GM23338 (cell line): ENCODE measurements at places on chromosomes 4 and X. TPM values are rescaled to one million over a fixed set of nuclear protein-coding genes. Genes with fewer than 3 reads are reported as not detected.

- H3K27ac ChIP-seq = no peak overlapping the region
- DNase-seq = no peak
- H3K4me1 ChIP-seq = peaks cover 20% of the 10 kb centered on the region
- H3K27me3 ChIP-seq = no peaks in the 10 kb centered on the region
- H3K4me3 ChIP-seq = no peak overlapping the region
Measured at GRCh38 chr4:30832639-30833038, 112.5 kb downstream of the PCDH7 start.

DNA sequence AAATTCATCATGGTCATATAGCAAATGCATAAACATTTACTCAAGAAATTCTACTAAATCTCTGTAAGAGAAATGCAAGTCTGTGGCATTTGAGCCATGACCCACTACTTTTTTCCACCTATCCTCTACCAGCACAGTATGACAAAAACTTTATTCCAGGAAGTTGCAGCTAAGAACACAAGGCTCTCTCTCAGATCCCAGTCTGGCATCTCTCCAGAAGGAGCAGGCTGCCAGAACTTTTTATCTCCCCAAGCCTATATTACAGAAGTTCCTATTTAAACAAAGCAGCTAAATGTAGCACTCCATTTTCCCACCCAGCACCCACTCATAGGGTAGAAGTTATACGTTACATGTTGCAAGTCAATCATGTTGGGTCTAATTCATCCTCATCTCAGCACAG, 49.3 kb upstream of the EPGN start:
- H3K27ac ChIP-seq = no peak overlapping the region
- DNase-seq = no peak
- H3K4me3 ChIP-seq = no peak overlapping the region
- no peaks in the 10 kb centered on the region for H3K27me3 ChIP-seq

GRCh38 chrX:20672476-20672875, 405.8 kb upstream of the RPS6KA3 start:
- H3K4me1 ChIP-seq = no peaks in the 10 kb centered on the region
- no peak overlapping the region for H3K27ac ChIP-seq
- H3K36me3 ChIP-seq = no peaks in the 10 kb centered on the region
- H3K27me3 ChIP-seq = no peaks in the 10 kb centered on the region
- H3K4me3 ChIP-seq = no peak overlapping the region

GRCh38 chr4:83387012-83387411, 52.4 kb upstream of the HPSE start:
- H3K27ac ChIP-seq = no peak overlapping the region
- H3K4me1 ChIP-seq = peaks cover 41% of the 10 kb centered on the region
- DNase-seq = peak; percentile 47
- peaks cover 38% of the 10 kb centered on the region for H3K27me3 ChIP-seq
- H3K4me3 ChIP-seq = no peak overlapping the region
- H3K36me3 ChIP-seq = no peaks in the 10 kb centered on the region

The EOLA2 gene
- total RNA-seq = 23.0 and 25.1 TPM in 2 replicates

The GAGE12F gene
- not detected in 2 replicates for total RNA-seq

GRCh38 chr4:120059036-120059435, 7.6 kb downstream of the MAD2L1 start:
- H3K36me3 ChIP-seq = peaks cover 30% of the 10 kb centered on the region
- peaks cover 9% of the 10 kb centered on the region; the same call in 1 of the 2 replicates for H3K4me1 ChIP-seq
- no peak overlapping the region for H3K27ac ChIP-seq
- H3K4me3 ChIP-seq = no peak overlapping the region
- DNase-seq = no peak
- H3K27me3 ChIP-seq = no peaks in the 10 kb centered on the region

The MAGEC3 gene
- total RNA-seq = not detected in 2 replicates
